M059J (cell line): ENCODE measurements at places on chromosomes 7 and 10.

DNA sequence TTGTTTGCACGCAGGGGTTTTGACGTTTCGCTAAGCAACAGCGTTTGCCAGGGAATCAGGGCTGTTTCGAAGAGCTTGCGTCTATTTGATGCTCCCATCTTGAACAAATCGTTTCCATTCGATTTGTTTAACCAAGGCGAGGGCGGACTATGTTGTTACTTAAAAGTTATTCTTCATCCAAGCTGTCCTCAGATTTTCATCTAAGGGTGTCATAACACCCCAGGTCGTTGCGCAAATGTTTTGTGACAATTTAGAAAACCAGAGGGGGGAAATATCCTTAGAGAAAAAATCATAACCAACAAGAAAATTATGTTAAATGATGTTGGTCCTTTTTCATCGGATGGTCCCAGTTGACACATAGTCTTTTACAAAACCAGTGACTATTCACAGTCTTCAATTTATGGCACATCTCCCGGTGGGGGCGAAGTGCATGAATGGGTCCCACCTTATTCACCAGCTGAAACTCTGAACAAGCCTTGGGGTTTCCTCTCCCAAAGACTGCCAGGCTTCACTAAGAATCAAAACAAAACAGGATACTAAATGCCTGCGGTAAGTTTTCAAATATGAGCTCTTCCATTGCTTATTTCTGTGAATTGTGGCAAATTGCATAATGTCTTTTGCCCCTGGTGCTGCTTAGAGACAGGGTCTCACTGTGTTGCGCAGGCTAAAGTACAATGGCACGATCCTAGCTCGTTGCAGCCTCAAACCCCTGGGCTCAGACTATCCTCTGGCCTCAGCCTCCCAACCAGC lies 109.9 kb downstream of the REEP3 start:
- peak; percentile 35 for DNase-seq

GRCh38 chr10:132984801-132985545 lies 42.6 kb upstream of the CFAP46 start:
- peak; percentile 15 for DNase-seq

DNA sequence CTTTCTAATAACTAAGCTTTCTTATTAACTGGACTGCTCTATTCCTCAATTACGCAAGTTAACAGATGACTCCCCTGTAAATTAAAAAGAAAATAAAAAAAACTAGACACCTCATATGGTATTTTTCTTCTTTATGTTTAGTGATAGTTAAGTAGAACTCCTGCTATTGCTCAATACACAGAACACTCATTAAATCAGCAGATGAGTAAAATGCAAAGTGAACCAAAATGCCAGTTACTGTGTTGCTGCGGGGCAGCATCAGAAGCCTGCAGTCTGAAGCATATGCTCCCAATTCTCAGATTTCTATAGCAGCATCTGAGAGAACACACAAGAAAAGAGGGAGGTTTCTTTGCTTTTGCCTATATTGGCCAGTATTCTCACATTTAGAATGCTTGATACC lies 28.4 kb downstream of the CDK6 start:
- DNase-seq = no peak

DNA sequence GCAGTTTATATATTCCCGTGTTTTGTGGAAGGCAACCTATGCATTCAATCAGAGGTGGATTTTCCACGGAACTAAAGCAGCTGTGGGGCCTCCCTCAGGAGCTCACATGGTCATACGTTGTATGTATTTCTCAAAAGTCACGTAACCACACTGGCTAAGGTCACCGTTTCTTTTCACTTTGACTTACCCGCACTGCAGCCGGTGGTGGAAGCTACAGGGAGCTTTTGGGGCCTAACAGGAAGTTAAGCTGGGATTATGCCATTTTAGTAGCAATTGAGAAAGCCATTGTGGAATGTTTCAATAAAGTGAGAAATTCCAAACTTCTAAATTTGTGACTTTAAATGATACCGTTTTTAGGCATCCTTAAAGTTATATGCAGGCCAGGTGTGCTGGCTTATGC lies 111.2 kb upstream of the KLF6 start:
- DNase-seq = no peak

DNA sequence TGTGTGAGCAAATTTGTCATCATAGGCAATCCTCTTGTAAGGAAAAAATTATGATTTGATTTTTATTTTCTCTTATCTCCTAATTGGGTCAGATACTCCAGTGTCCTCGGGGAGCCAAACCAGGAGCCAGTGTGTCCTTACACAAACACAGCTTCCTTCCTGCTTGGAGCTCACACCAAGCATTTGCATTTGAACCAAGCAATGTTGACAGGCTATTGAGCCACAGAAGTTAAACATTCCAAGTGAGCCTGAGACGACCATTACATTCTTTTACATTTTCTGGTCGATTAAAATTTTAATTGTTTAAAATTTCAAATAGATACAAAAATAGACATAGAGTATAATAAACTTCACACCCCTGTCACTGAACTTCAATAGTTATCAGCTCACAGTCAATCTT lies 194.8 kb downstream of the CFTR start:
- no peak for DNase-seq

DNA sequence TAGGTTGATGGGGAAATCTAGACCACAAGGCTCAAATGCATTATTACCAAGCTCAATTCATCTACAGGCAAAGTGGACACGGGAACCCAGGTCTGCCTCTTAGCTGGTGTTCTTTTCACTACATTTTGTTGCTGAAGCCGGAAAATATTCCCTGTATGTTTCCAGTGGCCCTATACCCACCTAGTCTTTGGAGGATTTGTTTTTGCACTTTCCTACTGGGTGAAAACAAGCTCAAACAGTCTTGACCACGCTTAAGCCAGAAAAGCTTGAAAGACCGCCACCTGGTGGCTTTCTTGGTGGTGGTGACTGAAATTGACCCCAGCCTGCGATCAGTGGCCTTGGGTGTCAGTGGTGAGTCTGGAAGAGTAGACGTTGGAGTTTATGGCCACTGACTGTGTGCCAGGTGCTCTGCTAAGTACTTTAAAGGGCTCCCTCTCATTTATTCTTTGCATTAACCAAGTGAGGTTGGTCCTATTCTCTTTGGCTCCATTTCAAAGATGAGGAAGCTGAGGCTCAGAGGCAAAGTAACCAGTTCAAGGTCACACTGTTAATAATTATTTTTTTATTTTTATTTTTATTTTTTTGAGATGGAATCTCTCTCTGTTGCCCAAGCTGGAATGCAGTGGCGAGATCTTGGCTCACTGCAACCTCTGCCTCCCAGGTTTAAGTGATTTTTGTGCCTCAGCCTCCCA lies 11.1 kb upstream of the CRTAC1 start:
- DNase-seq = peak; percentile 57

DNA sequence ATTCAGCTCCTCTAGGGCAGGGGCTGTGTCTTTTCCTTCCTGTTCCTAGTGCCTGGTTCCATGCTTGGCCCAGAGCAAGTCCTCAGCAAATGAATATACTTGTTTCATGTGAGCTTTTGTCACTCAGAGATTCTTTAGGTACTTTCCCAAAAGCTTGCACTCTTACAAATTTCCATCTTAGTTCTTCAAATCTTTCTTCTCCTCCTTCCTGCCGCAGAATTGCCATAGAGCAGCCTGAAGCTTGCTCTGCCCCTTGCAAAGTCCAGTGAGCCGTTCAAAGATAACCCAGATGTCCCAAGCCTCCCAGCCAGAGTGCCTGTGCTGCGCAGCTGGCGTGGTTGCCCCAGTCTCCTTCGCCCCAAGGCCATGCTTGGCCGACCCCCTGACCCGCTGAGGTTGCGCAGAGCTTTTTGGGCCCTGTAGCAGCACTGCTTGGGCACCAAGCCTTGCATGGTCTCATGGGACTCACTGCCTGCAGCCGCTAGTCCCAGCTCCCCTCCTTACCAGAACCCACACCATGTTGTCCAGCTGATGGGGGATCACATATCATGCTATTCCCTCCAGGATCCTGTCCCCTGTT lies 20.7 kb downstream of the CHST3 start:
- DNase-seq = no peak

GRCh38 chr7:134514663-134515062 lies 12.7 kb upstream of the AKR1B10 start:
- DNase-seq = peak; percentile 80

- DNase-seq = peak; percentile 46
Measured at GRCh38 chr7:70566671-70567070, 565.3 kb upstream of the GALNT17 start.
